NCI-H1048 (cell line): ENCODE measurements at places on chromosomes 1 and 21.

- DNase-seq, result no peak
These were observed at the start of gene GRIK3 for GRCh38 chr1:37034121-37035013. Gene GRIK3 (minus strand): TSS chr1:37034515. CDS start chr1:37034108, 407 bp downstream.

DNA sequence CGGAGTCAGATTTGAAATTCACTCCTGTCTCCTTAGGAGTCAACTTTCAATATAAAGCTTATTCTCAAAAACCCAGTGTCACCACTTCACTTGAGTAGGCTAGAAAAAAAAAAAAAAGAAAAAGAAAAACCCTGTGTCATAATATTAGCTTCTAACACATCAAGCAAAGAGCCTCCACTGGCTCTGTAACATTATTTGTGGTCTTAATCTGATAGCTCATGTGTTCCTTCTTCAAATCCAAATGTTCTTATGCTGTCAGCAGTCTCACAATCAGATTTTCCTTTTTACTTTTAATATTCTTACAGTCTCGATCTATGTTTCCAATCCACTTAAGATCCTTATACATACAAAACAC lies 26.1 kb upstream of the PSMG1 start:
- no peak for DNase-seq

GRCh38 chr1:192986110-192986747 lies 72.9 kb downstream of the UCHL5 start:
- no peak for DNase-seq

GRCh38 chr1:31383967-31384366 lies 11.1 kb upstream of the FABP3 start:
- no peak for DNase-seq

DNA sequence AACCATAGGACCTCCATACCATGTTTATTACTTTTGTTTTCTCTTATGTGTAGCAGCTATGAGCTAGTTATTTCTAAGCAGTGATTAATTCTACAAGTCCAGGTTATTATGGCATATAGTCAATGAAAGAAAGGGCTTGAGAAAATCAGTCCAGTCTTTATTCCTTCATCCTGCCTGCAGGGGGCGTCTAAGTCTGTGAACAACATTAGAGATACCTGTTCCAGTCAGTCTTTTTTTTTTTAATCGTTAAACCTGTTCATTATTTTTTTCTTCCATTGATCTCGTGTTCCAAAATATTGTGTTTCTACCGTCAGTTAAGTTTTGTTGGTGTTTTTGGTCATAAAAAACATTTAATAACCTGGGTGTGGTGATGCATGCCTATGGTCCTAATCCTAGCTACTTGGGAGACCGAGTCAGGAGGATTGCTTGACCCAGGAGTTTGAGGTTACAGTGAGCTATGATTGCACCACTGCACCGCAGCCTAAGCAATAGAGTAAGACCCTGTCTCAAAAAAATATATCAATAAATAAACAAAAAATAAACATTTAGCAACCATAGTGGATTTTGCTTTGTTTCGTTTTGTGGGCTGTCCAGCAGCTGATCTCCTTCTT lies 29.4 kb upstream of the CD2 start:
- DNase-seq, result peak; percentile 67

GRCh38 chr1:31658721-31659120 lies 14.0 kb upstream of the PEF1 start:
- no peak for DNase-seq
